SIG-M5 (cell line): ENCODE measurements at places on chromosomes 1 and 21.

GRCh38 chr1:65431111-65431705 is 10.7 kb downstream of the LEPR start:
- no peak for DNase-seq

DNA sequence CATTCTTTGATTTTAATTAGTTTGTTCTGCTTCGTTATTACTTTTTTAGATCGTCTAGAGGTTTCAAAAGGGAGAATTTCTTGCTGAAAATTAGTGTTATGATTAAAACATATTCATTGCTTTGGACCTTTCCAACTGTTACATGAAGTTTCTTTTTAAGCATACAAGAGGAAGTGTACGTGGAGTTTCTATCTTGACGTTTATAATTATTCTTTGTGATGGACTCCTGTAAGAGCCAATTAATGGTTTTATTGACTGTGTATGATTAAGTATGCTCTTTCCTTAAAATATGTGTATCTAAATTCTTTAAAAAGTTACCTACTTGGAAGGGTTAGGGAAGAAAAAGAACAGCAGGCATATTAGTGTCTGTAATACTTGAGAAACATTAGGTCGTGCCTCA is 37.8 kb downstream of the SPEN start:
- DNase-seq, result no peak

DNA sequence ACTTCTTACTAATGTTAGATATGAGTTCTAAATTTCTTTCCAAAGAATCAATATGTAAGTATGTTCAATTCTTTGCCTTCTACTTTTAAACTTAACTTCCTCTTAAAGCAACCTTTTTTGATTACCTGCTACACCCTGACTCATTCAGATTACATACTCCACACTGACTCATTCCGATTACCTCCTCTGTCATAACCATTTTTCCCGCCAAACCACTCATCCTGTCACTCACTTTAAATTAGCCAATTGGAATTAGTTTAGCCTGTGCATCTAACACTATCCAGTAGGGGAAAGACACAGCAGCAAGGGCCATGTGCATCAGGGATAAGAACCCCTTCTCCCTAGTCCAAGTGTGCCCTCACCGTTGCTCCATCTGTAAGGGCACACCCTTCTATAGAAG is 815.5 kb downstream of the BRINP3 start:
- no peak for DNase-seq

- no peak for DNase-seq
Measured at GRCh38 chr1:24535021-24535424, 20.9 kb upstream of the NCMAP start.

DNA sequence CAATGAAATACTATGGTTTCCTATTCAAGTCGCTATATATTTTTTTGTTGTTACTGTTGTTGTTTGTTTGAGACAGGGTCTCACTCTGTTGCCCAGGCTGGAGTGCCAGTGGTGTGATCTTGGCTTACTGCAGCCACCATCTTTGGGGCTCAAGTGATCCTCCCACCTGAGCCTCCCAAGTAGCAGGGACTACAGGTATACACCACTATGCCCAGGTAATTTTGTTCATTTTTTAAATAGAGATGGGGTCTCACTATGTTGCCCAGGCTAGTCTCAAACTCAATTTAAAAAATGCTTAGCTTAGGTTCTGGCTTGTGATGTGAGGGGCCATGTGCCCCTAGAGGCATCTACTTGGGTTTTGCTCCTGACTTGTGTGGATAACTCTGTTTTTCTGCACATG is 9.8 kb downstream of the RABIF start:
- DNase-seq, result no peak

- DNase-seq, result no peak
Measured at GRCh38 chr1:10252508-10252907, 42.1 kb downstream of the KIF1B start.

DNA sequence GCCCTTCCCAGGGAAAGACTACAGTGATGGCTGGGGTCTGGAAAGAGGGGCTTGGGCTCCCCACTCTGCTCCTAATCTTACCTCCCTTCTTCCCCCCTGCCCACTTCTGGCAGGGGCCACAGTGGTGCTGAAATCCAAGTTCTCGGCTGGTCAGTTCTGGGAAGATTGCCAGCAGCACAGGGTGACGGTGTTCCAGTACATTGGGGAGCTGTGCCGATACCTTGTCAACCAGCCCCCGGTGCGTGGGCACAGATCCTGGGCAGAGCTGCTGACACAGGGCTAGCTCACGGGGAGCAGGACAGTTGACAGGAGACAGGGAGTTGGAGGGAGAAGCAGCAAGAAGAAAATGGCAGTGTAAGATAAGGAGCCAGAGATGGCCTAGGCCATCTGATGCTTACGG is 2.4 kb downstream of the SLC27A3 start:
- no peak for DNase-seq

- no peak for DNase-seq
Measured at GRCh38 chr1:67217938-67218337, 51.7 kb downstream of the IL23R start.
